ENCODE measurements at places on chromosomes 16 and 17.

GRCh38 chr16:87284183-87284582 is 33.0 kb downstream of the C16orf95 start:
- no peak for DNase-seq

- no peak for DNase-seq
Measured at GRCh38 chr17:64128787-64129514, 993 bp downstream of the ERN1 start.

DNA sequence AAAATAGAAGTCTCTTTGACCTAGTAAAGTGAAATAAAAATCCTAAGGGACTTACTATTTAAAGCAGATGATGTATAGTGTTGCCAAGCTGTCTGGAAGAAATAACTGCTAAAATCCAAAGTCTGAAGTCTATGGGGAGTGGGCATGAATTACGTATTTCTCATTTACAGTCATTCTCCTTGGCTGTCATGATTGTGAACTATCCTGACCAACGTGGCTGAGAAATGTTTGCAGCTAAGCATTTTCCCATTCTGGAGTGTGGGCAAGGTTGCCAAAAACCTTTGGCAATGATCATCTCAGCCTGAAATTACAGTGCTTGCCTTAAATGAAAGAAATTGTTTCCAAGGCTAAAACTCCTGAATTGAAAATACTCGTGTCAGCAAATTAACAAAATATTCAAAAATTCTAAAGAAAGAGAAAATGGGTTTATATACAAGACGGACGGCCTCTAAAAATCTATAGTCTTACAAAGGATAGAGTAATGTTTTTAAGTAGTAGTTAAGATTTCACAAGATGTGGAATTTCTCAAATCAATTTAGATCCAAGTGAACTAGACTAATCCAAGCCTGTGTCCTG is 77.0 kb downstream of the CACNG1 start:
- no peak for DNase-seq

GRCh38 chr16:68993456-68993855 is 112.0 kb upstream of the HAS3 start:
- DNase-seq = no peak

DNA sequence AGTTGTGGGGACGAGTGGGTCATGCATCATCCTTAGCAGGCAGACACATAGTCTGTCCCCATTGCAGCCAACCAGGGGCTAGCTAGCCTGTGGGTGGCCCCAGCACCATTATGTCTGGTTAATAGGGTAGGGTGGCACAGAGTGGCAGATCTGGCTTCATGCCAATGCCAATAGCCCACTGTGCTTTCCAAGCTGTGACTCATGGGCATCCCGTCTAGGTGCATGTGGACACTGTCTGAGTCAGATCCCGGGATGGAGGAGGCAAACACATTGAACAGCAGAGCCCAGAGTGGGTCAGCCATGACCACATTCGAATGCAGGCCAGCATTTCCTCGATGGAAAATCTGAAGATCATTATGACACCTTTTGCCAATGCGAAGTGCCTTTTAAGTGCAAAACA is 2.5 kb downstream of the HS3ST2 start:
- DNase-seq = no peak
